ENCODE measurements at places on chromosomes 12 and 14. TPM values are rescaled to one million over a fixed set of nuclear protein-coding genes. Genes with fewer than 3 reads are reported as not detected.

RPGRIP1 gene
- 0.05 TPM for total RNA-seq

GPR137C gene
- total RNA-seq: 0.35 TPM

CELA1 gene
- total RNA-seq: not detected

RNASE1 gene
- total RNA-seq: 0.52 TPM

CDKN1B gene
- 22.7 TPM for total RNA-seq

PRH2 gene
- not detected for total RNA-seq

EML5 gene
- 0.55 TPM for total RNA-seq
